ENCODE measurements at places on chromosomes 5 and 9.

DNA sequence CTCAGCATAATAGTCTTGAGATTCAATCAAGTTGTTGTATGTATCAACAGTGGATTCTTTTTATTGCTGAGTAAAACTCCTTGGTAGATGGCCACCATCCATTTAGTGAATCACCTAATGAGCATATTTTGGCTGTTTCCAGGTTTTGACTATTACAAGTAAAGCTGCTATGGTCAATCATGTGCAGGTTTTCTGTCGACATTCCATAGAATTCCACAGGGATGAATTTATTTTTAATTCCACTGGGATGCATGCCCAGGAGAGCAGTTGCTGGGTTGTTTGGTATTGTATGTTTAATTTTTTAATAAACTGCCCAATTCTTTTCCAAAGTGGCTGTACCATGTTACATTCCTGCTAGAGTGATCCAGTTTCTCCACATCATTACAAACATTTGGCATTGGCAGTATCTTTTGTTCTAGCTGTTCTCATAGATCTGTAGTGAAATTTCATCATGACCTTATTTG lies 10.5 kb upstream of the S1PR3 start:
- no peaks in the 10 kb centered on the region for H3K4me1 ChIP-seq
- DNase-seq: no peak
- no peak overlapping the region for H3K4me3 ChIP-seq
- no peaks in the 10 kb centered on the region for H3K36me3 ChIP-seq
- peaks cover 16% of the 10 kb centered on the region for H3K27me3 ChIP-seq

DNA sequence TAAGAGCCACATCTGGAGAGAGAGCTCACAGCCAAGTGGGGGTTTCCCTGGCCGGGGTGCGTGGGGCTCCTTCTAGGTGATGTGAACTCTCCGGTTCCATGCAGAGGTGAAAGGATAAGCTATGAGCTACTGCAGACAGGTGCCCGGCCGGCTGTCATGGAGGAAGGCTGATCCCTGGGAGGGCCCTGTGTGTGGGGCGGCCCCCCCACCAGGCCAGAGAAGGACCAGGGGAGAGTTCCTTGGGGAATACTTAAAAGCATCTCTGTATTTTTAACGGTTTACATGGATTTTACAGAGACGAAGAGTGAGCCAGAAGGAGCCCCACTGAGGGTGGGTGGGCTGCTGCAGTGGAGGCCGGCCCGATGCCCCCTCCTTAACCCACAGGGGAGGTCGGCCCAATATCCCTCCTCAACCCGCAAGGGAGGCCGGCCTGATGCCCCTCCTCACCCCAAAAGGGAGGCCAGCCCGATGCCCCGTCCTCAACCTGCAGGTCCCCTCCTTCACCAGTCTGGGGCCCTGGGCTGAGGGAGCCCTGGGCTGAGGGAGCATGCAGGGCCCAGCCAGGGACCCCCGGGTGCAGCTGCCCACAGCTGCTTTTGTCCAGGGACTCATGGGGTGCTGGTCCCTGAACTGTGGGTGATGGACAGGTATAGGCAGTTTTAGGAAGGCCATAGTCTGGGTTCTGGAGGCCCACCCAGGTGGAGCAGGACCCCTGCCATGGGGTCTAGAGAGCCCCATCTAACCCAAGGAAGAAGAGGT lies 31.9 kb downstream of the MRPL36 start:
- peaks cover 2% of the 10 kb centered on the region for H3K27me3 ChIP-seq
- no peaks in the 10 kb centered on the region for H3K4me1 ChIP-seq
- no peaks in the 10 kb centered on the region for H3K36me3 ChIP-seq
- H3K27ac ChIP-seq: no peak overlapping the region

DNA sequence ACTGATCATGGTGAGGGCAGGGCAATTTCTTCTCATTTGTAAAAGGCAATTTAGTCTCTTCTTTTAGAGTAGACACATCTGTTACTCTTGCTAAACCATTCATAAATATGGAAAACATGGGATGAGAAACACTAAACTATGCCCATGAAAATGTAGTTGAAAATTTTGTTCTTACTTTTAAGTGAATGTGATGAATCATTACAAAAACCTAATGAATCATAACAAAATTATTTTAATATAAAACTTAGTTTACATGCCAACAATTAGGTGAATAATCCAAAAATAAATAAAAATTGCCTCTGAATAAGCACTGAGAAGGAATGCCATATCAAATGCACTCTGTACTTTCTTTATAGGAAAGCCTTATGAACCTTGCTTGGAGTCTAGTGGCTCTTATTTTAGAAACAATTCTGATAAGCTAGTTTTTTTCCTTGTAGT lies 297.7 kb upstream of the EFNA5 start:
- H3K4me3 ChIP-seq: no peak overlapping the region
- H3K27me3 ChIP-seq: no peaks in the 10 kb centered on the region
- no peak overlapping the region for H3K27ac ChIP-seq
- no peak for DNase-seq
- H3K36me3 ChIP-seq: no peaks in the 10 kb centered on the region
- H3K4me1 ChIP-seq: no peaks in the 10 kb centered on the region

DNA sequence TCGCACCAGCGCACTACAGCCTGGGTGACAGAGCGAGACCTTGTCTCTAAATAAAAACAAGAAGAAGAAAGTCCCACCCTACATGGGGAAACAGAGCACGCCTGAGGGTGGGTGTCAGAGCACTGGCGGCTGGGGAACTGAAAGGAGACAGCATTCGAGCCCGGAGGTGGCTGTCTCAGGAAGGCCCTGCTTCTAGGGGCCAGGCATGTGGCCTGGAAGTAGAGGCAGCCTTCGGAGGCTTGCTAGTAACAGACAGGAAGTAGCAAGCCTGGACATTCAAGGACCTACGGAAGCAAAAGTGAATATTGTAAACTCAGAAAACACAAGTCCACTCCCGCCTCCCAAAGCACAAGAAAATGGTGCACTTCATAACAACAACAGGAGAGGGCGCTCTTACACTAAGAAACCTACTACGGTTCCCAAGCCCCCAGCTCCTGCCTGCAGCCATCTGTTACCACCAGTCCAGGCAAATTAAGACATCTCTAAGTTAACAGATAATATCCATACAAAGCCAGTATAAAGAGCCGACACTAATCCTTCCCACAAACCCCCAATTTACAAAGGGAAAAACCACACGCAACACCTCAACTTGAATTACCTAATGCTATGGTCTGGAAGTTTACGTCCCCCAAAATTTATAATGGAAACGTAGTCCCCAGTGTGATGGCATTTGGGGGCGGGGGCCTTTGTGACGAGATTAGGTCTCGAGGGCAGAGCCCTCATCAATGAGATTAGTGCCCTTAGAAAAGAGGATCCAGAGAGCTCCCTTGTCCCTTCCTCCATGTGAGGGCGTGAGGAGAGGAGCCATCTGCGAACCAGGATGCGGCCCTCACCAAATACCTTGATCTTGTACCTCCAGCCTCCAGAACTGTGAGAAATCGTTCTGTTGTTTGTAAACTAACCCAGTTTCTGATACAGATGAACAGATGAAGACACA lies 7.7 kb downstream of the RASGEF1C start:
- H3K4me1 ChIP-seq: no peaks in the 10 kb centered on the region
- H3K27ac ChIP-seq: no peak overlapping the region
- H3K36me3 ChIP-seq: no peaks in the 10 kb centered on the region
- no peak overlapping the region for H3K4me3 ChIP-seq
- peaks cover 4% of the 10 kb centered on the region for H3K27me3 ChIP-seq

GRCh38 chr5:131749723-131750470 lies 46.9 kb downstream of the FNIP1 start:
- H3K27ac ChIP-seq: no peak overlapping the region
- H3K36me3 ChIP-seq: no peaks in the 10 kb centered on the region
- H3K4me3 ChIP-seq: no peak overlapping the region
- no peaks in the 10 kb centered on the region for H3K27me3 ChIP-seq
- no peaks in the 10 kb centered on the region for H3K4me1 ChIP-seq
